ENCODE measurements at places on chromosomes 13 and 19. TPM values are rescaled to one million over a fixed set of nuclear protein-coding genes. Genes with fewer than 3 reads are reported as not detected.
A peak's percentile ranks its signal among the peaks of the same experiment; 100 is the strongest.

DNA sequence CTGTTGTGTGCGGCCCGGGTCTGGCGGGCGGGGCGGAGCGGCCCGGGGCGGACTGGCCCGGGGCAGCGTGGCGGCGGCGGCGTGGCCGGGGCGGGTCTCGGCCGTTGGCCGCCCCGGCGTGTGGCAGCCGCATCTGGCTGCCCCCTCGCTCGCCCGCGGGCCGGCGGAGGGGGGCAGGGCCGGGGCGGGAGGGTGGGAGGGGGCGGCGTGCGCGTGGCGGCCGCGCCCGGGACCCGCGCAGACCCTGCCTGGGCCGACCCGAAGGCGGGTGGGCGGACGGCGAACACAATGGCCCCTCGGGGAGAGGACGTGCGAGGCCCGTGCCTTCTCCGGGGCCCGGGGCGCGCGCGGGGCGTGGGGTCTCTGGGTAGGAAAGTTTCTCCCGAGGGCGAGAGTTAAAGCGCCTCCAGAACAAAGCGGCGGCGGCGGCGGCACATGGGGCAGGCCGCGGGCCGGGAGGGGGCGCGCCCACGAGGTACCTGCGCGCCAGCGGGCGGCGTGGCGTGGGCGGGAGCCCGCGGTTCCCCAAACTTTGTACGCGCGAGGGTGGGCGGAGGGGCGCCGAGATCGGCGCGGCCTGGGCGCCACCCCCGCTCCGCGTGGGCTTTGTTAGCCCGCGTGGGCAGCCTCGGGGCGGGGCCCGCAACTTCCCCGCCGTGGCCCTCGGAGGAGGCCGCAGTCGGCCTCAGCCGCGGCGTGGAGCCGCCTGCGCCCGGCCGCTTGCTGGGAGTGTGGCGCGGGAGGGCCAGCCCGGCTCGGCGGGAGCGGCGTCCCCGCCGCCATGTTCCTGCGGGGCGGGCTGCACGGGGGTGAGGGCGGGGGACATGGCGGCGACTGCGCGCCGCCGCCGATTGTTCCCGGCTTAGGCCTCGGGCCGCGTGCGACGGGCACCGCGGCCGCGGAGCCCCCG, 764 bp downstream of the MIR17HG start:
- H3K4me3 ChIP-seq = peak overlapping the region; percentile 89
- H3K4me1 ChIP-seq = peaks cover 20% of the 10 kb centered on the region
- peak; percentile 81 for DNase-seq
- H3K27me3 ChIP-seq = peaks cover 7% of the 10 kb centered on the region
- H3K27ac ChIP-seq = peak overlapping the region; percentile 83
- H3K36me3 ChIP-seq = no peaks in the 10 kb centered on the region

Gene PSG6
- polyA plus RNA-seq = not detected

GRCh38 chr13:87459419-87459818, 211.8 kb upstream of the SLITRK5 start:
- H3K27me3 ChIP-seq = no peaks in the 10 kb centered on the region
- DNase-seq = no peak
- H3K4me3 ChIP-seq = no peak overlapping the region
- H3K4me1 ChIP-seq = no peaks in the 10 kb centered on the region
- H3K36me3 ChIP-seq = no peaks in the 10 kb centered on the region
- no peak overlapping the region for H3K27ac ChIP-seq

Gene MCEMP1
- polyA plus RNA-seq = 0.19 TPM

DNA sequence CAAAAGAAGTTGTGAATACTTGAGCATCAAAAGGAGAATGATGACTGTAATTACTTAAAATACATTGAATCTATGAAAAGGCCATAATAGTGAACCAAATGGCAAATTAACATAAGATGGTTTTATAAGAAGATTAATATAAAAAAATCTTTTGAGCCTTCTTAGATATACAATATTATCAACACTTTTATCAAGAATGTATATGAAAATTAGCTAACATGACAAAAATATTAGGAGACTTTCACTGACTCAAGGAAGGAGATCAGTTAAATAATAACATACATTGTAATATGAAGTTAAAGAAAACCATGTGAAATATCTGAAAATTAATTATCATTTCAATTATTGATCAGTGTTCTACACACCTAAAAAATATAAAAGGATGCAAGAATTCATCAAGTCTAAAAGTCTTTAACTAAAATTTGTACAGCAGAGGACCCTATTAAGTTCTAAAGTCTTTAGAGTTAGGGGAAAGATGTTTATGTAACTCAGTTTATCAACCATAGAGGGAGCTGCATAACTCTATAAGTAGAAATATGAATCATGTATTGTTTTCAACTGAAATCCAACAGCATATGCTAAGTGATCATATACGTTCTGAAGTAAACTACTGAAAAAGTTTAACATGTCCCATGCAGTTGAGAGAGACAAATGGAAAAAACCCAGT, 756.1 kb upstream of the MIR17HG start:
- no peaks in the 10 kb centered on the region for H3K27me3 ChIP-seq
- DNase-seq = no peak
- no peaks in the 10 kb centered on the region for H3K36me3 ChIP-seq
- no peaks in the 10 kb centered on the region for H3K4me1 ChIP-seq
- H3K4me3 ChIP-seq = no peak overlapping the region
- no peak overlapping the region for H3K27ac ChIP-seq

DNA sequence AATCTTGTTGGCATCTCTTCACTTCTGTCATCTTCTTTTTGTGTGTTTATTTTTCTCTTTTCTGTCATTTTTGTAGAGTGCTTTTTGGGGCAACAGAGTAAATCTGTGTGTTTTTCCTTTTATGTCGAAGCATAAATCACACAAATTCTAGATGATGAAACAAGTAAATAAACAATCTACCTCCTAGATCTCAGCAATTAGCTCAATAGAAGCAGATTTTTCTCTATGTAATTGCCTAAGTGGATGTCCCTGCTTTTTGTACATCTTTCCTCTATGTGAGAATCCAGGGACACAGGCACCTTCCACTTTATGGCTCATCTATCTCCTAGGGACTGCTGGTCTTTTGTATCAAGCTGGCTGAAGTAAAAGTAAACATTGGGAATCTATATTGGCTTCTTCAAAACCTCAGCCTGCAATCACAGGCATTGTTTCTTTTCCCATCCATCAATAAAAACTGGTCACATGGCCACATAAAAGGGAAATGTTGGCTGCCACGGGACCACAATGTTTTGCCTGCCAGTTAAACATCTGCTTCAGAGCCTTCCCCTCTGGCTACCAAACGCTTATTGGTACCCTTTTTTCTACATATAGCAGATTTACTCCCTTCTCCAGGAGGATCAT, 323.8 kb downstream of the LMO7 start:
- DNase-seq = no peak
- H3K27me3 ChIP-seq = no peaks in the 10 kb centered on the region
- no peaks in the 10 kb centered on the region for H3K36me3 ChIP-seq
- H3K4me3 ChIP-seq = no peak overlapping the region
- H3K27ac ChIP-seq = no peak overlapping the region

GRCh38 chr13:34179927-34180326, 362.0 kb downstream of the RFC3 start:
- no peaks in the 10 kb centered on the region for H3K27me3 ChIP-seq
- no peaks in the 10 kb centered on the region for H3K4me1 ChIP-seq
- no peak overlapping the region for H3K27ac ChIP-seq

DNA sequence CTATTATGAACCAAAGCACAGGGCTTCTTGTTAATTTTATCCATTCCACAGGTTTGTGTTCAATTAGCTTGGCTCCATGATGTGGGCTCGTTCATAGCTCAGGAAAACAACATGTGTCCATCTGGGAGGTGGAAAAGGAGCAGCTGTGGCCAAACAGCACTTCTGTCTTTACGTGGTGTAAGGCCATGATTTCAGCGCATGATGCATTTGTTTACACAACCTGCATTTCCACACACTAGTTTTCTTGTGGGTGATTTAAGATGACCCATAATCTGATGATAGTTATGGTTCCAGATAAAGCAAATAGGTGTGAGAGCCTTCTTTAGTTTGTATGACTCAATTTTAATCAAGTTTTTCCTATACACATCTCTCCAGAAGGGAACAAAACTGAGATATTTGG, 101.7 kb downstream of the TNFRSF19 start:
- no peak for DNase-seq
- no peaks in the 10 kb centered on the region for H3K27me3 ChIP-seq
- H3K36me3 ChIP-seq = no peaks in the 10 kb centered on the region
- H3K4me1 ChIP-seq = no peaks in the 10 kb centered on the region

Gene LHFPL6
- polyA plus RNA-seq = 6.5 TPM

DNA sequence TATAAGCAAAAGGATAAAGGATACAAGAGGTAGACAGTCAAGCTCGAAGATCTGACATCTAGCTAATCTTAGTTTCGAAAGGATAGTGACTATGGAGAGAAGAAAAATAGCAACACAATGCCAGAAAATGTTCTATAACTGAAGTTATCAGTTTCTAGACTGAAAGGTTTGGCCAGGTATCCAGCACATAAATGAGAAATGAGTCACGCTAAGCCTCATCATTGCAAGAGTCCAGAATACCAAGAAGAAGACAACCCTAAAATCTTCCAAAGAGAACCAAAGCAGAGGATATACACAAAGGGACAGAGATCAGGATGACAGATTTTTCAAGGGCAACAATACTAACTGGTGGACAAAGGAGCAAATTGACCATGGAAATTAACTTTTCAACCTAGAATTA, 237.0 kb downstream of the POSTN start:
- no peak overlapping the region for H3K4me3 ChIP-seq
- H3K27me3 ChIP-seq = no peaks in the 10 kb centered on the region
- H3K27ac ChIP-seq = no peak overlapping the region
- H3K36me3 ChIP-seq = no peaks in the 10 kb centered on the region
- DNase-seq = no peak

GRCh38 chr19:39937094-39937720, 2.8 kb upstream of the FCGBP start:
- no peaks in the 10 kb centered on the region for H3K27me3 ChIP-seq
- no peak overlapping the region for H3K27ac ChIP-seq
- no peaks in the 10 kb centered on the region for H3K36me3 ChIP-seq

GRCh38 chr19:35159606-35160005, 5.1 kb downstream of the FXYD5 start:
- no peak overlapping the region for H3K4me3 ChIP-seq
- H3K27ac ChIP-seq = no peak overlapping the region
- H3K36me3 ChIP-seq = no peaks in the 10 kb centered on the region
- DNase-seq = no peak
- H3K4me1 ChIP-seq = no peaks in the 10 kb centered on the region

- no peaks in the 10 kb centered on the region for H3K4me1 ChIP-seq
- no peak overlapping the region for H3K4me3 ChIP-seq
- no peaks in the 10 kb centered on the region for H3K36me3 ChIP-seq
- no peaks in the 10 kb centered on the region for H3K27me3 ChIP-seq
- no peak for DNase-seq
These were observed 99.0 kb upstream of the HTR2A start for GRCh38 chr13:46995874-46996273.

Gene OR7C2
- not detected for polyA plus RNA-seq

Gene ZNF134
- 2.3 TPM for polyA plus RNA-seq

DNA sequence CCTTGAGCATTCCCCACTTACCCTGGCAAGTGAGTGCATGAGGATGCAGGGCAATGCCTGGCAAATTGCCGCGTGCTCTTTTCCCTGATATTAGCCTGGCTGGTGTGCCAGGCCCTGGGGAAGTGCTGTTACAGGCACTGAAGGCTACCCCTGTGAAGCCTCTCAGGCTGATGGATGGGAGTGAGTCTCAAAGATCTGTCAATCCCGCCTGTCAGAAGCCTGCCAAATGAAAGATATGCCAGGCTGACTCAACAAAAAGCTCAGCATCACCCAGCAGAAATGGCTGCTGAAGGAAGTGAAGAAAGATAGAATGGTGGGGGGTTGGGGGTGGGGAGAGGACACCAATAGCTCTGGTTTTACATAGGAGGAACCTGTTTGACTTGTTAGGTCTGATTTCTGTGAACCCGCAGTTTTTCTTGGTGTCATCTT, 112.1 kb downstream of the LACC1 start:
- H3K27ac ChIP-seq = no peak overlapping the region
- no peak overlapping the region for H3K4me3 ChIP-seq
- H3K27me3 ChIP-seq = no peaks in the 10 kb centered on the region
- DNase-seq = no peak
- no peaks in the 10 kb centered on the region for H3K4me1 ChIP-seq

- DNase-seq = no peak
- H3K4me3 ChIP-seq = no peak overlapping the region
- H3K4me1 ChIP-seq = no peaks in the 10 kb centered on the region
- H3K27ac ChIP-seq = no peak overlapping the region
These were observed 1018.3 kb downstream of the DIAPH3 start for GRCh38 chr13:59145381-59145780.

Gene GFY
- polyA plus RNA-seq = not detected

Gene ZNF749
- polyA plus RNA-seq = 4.5 TPM

GRCh38 chr19:45137179-45137761, 23.5 kb downstream of the NKPD1 start:
- no peaks in the 10 kb centered on the region for H3K36me3 ChIP-seq
- no peaks in the 10 kb centered on the region for H3K4me1 ChIP-seq
- no peak overlapping the region for H3K27ac ChIP-seq
- H3K27me3 ChIP-seq = no peaks in the 10 kb centered on the region
- no peak overlapping the region for H3K4me3 ChIP-seq

DNA sequence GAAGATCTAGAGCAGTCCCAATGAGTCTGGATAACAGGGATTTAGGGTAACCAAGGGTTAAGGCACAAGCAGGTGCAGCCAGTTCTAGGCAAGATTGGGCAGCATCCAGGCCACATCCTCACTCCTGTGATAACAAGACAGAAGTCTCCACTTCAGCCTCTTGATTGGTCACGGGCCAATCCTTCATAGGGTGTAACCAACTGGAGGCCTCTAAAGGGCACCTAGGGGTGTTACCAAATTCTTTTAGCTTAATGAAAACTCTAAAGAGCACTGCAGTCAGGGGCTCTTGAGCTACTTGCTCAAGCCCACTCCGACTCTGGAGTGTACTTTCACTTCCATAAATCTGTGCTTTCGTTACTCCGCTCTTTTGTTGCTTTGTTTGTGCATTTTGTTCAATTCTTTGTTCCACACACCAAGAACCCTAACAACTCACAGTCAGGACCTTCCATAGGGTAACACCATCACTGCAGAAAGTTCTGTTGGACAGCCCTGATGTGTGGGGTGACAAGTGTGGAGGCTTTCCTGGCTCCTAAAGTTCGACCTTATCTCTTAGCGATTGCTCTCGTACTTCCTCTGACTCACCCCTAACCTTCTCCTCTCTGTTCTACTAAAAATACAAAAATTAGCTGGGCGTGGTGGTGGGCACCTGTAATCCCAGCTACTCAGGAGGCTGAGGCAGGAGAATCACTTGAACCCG, 36.1 kb downstream of the ZSWIM9 start:
- no peak overlapping the region for H3K4me3 ChIP-seq
- H3K36me3 ChIP-seq = peaks cover 6% of the 10 kb centered on the region
- H3K27ac ChIP-seq = no peak overlapping the region
- no peaks in the 10 kb centered on the region for H3K4me1 ChIP-seq

Gene CEACAM21
- 0.23 TPM for polyA plus RNA-seq

GRCh38 chr19:33100894-33101644, 20.1 kb downstream of the GPATCH1 start:
- H3K4me3 ChIP-seq = no peak overlapping the region
- H3K4me1 ChIP-seq = no peaks in the 10 kb centered on the region
- H3K36me3 ChIP-seq = peaks cover 14% of the 10 kb centered on the region
- H3K27ac ChIP-seq = no peak overlapping the region
- no peak for DNase-seq

- peaks cover 5% of the 10 kb centered on the region for H3K4me1 ChIP-seq
- no peaks in the 10 kb centered on the region for H3K36me3 ChIP-seq
- H3K4me3 ChIP-seq = no peak overlapping the region
These were observed 3.2 kb upstream of the PTPRS start for GRCh38 chr19:5343848-5344247.

Gene SPRED3
- 5.2 TPM for polyA plus RNA-seq

All from pancreas (tissue), 10 donors.